HuH-7.5 (cell line): ENCODE measurements at places on chromosomes 1 and 21.
A peak's percentile ranks its signal among the peaks of the same experiment; 100 is the strongest.

GRCh38 chr21:44654576-44655175 is at the start of gene KRTAP12-4:
TSS of gene KRTAP12-4 (minus strand) at chr21:44654659. CDS start at chr21:44654614, 45 bp downstream.
- no peak for DNase-seq

- no peak for DNase-seq
Observed at GRCh38 chr1:202227997-202228401, 34.4 kb downstream of the LGR6 start.

- no peak for DNase-seq
Observed at GRCh38 chr1:159913451-159914192, 11.7 kb downstream of the TAGLN2 start.

- DNase-seq: no peak
Observed at GRCh38 chr1:40877698-40878097, 15.5 kb upstream of the CITED4 start.

DNA sequence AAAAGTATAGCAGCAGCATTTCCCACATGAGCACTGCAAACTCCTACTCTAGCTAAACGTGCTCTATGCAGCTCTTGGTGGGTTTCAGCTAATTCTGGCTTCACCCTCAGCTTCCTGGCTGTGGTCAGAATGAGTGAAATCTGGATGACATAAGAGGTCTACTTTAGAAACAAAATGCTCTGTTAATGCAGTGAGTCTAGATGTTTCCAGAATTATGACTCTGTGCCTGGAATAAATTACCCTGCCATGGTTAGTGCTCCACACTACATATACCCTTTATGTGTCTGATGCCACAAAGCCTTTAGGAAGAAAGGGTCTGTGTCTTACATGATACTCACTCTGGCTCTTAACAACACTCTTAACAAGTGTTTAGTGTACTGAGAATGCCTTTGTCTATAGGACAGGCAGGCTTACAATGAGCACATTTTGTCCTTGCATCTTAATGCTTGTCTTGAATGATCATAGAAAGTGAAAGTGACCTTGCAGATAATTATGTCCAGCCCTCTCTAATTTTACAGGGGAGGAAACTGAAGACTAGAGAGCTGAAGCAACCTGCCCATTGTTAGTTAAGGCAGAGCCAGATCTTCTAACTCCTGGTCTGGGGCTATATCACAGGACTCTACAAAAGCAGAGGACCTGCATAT is 9.2 kb downstream of the S100A10 start:
- DNase-seq: no peak

DNA sequence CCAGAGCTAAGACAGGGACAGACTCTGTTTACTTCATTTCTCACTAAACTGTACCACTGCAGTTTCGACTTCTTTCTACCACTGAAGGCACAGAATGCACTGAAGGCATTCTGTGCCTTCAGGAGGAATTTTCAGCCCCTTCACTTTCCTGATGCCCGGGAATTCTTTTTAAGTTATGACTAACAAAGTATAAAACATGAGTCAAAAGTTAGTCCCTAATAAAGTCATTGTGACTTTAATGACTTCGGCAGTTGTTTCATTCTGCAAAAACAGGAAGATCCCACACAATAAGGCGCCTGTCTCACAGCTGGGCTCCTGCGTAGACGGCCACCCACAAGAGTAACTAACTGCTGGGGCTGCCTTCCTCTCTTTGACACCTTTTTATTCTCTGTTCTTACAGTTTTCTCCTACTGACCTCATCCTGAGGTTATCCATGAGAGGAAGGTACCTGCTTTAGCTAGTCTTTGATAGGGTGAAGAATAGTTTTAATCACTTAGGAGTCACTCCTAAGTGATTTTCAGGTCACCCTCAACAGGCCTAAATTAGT is 183.9 kb upstream of the SGIP1 start:
- DNase-seq: no peak

- peak; percentile 68 for DNase-seq
Observed at GRCh38 chr1:22275626-22276395, 132.9 kb upstream of the WNT4 start.

- no peak for DNase-seq
Observed at GRCh38 chr21:43803558-43804300, 14.4 kb downstream of the RRP1 start.

DNA sequence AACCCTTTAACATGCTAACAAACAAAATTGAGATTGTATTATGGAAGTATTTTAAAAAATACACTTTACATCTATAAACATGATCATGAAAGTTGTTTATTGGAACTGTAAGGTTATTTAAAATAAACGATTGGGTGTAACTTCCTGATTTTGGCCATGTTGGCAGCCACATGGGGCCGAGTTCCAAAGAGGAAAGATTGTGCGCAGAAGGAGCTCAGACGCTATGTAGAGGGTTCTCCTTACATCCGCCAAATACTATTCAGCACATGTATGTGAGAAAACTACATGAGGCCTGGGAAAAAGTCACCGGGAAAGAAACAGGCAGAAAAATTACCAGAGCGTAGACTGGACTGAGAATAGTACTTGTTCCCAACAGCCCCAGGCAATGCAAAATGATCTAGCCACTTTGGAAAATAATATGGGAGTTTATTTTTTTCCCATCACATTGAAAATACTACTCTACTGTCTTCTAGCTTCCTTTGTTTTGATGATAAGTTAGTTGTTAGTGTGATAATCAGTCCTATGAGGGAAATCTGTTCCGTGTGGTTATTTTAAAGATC is 35.7 kb upstream of the B3GALT2 start:
- no peak for DNase-seq

GRCh38 chr1:194474701-194475100 is 1288.3 kb upstream of the B3GALT2 start:
- no peak for DNase-seq

DNA sequence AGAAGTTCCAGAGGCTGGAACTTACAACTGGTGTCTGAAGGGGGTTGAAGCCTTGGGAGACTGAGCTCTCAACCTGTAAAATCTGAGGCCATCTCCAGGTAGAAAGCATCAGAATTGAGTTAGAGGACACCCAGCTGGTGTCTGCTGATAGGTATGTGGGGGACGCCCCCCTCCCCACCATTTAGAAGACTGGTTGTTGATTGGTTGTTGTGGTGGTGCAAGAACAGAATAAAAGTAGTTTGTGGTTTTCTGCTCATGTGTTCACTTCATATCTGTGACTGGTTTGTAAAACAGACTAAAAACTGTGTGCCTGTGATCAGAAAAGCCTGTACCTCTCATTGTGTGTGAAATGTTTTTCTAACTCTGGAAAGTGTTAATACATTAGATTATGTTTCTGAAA is 33.2 kb upstream of the PDE4B start:
- DNase-seq: no peak

DNA sequence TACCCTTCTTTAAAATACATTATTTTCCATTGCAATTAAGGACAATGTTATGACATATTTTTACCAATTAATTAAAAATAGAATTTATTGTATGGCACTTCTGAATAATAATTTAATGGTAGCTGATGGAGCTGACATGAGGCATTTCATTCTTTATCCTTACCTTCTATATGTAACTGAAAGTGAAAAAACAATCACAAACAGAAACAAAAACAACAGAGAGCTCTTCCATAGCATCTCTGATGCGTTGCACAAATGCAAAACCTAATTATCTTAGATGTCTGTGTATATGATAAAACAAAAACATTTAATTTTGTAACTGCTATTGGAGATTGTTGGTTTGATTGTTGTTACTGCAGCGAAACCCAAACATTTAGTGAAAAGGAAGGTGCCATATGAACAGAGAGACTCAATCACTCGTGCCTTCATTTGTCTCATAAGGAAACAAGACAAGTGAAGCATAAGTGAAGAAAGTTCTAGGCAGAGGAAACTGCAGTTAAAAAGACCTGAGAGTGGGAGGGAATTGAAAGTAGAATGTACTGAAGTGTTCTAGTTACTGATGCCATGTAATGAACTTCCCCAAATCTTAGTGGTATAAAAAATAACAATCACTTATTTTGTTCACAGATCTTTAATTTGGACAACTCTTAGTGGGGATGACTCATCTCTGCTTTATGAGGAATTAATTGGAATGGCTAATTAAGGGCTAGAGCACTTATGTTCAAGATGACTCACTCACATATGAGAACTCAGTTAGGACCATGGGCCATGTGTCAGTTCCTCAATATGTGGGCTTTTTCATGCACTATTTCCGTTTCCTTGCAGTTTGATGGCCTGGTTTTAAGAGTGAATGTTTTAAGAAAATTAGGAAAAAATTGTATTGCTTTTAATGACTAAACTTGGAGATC is 245.0 kb upstream of the OLFM3 start:
- no peak for DNase-seq

- DNase-seq: no peak
Observed at GRCh38 chr1:34988147-34988546, 3.0 kb upstream of the TMEM35B start.
